Activated T-cell treated with anti-CD3 and anti-CD28 coated beads, Interleukin-2, amount 50 U/mL, for 4 hours (primary cell): ENCODE measurements at places on chromosomes 2 and 18. TPM values are rescaled to one million over a fixed set of nuclear protein-coding genes. Genes with fewer than 3 reads are reported as not detected.

GRCh38 chr2:148875387-148876051 lies 492 bp downstream of the KIF5C start:
- DNase-seq = no peak

The CCDC121 gene
- total RNA-seq = 0.25 TPM

The RIT2 gene
- not detected for total RNA-seq

GRCh38 chr2:239271882-239272281 lies 128.9 kb downstream of the HDAC4 start:
- no peak for DNase-seq

The RBKS gene
- total RNA-seq = 1.6 TPM

The ACADL gene
- total RNA-seq = not detected

DNA sequence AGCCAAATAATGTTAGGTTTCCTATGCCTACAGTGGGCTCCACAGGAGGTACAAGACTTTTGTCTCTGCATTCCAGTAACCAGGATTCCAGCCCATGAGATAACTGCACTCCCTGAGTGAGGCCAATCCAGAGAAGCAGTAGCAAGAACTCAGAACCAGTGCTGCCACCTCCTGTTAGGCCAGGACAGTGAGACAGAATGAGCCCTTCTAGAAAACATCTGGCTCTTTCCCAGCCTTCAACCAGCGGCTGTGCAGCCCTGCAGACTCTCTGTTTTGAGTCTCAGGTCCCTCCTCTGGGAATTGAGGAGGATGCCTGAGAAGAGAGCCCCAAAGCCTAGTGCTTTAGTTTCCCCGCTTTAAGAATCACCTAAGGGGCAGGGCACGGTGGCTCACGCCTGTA lies 44.2 kb downstream of the ARID5A start:
- DNase-seq = no peak

DNA sequence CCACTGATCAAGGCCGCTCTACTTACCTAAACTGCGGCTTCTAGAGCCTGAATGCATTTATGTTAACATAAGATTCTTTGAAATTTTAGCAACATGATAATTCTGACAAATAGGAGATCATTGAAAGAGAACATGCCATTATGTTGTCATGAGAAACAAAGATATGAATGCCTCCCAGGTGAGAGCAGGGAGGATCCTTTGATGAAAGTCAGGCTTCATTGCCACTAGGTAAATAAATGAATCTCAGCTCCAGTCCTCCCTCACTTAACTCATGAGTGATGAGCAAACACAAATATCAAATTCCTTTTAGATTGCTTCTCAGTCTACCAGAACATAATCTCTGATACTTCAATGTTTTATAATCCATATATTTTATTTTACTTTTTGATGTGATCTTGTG lies 463.2 kb upstream of the CDH7 start:
- DNase-seq = no peak

DNA sequence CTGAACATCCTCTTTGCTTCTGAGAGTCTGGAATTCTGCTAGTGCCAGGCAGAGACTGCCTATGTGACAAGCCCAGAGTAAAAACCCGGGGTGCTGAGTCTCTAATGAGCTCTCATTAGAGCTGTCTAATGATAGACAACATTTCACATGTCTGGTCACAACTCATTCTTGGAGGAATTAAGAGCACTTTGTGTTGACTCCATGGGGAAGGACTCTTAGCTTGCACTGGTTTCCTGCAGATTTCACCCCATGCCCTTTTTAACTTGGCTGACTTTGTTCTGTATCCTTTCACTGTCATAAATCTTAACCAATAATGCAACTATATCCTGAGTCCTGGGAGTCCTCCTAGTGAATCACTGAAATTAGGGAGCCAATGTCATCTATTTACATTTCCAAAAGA lies 33.5 kb downstream of the FBXO15 start:
- no peak for DNase-seq

- no peak for DNase-seq
Measured at GRCh38 chr18:59564561-59564960, 132.7 kb downstream of the CCBE1 start.

The PSMA8 gene
- total RNA-seq = 1.0 TPM

GRCh38 chr18:23827681-23828080 lies 138.4 kb downstream of the LAMA3 start:
- DNase-seq = no peak

DNA sequence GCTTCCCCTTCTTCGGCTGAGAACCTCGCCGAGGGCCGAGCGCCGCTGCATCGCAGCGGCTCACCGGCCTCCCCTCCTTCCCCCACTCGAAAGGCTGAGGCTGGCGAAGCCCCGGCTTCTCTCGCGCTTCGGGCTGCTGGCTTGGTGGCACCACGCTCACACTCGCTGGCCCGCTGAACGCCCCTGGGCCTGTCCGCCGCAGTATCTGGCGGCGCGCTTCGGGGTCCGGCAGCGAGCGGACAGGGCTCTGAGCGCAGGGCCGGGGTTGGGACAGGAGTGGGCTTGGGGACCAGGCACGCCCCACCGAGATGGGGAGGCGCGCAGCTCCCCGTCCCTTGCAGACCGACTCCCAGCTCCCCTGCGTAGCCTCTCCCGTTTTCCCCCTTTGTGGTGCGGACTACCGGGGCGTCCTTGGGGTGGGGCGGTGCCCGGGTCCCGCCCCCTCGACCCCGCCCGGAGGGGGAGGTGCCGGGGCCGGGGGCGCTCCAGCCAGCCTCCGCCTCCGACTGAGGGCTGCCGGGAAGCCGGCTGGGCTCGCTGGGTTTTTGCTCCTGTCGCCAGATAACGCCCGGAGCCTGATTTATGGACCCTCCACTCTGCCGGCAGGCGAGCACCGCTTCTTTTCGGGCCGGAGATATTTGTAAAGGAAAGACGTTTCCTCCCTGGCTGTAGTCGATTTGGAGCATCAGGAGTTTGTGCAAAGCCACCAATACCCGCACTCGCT lies 3.8 kb downstream of the GBX2 start:
- no peak for DNase-seq

GRCh38 chr18:38198526-38198925 lies 632.9 kb upstream of the CELF4 start:
- DNase-seq = no peak

GRCh38 chr2:118644190-118644589 lies 203.3 kb downstream of the EN1 start:
- no peak for DNase-seq

The UGT1A5 gene
- not detected for total RNA-seq

The CAPN14 gene
- 0.10 TPM for total RNA-seq

DNA sequence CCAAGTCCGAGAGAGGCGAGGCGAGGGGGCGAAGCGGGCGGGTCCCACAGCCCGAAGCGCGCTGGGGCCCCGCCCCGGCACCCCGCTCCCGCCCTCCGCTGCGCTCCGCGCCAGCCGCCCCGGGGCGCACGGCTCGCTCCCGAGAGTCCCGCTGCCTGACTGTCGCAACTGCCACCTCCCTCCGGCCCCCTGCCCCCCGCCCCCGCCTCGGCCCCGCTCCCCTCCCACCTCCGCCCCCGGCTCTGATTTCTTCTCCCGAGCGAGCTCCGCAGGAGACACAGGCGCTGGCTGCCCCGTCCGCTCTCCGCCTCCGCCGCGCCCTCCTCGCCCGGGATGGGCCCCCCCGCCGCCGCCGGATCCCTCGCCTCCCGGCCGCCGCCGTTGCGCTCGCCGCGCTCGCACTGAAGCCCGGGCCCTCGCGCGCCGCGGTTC lies at the start of gene WNT6:
Gene WNT6, plus strand, starts transcription at position 250 of the 432 bp plus-strand sequence. CDS start 233 bp downstream, outside the sequence.
- no peak for DNase-seq

GRCh38 chr2:62089658-62090057 lies 106.3 kb upstream of the B3GNT2 start:
- DNase-seq = no peak

DNA sequence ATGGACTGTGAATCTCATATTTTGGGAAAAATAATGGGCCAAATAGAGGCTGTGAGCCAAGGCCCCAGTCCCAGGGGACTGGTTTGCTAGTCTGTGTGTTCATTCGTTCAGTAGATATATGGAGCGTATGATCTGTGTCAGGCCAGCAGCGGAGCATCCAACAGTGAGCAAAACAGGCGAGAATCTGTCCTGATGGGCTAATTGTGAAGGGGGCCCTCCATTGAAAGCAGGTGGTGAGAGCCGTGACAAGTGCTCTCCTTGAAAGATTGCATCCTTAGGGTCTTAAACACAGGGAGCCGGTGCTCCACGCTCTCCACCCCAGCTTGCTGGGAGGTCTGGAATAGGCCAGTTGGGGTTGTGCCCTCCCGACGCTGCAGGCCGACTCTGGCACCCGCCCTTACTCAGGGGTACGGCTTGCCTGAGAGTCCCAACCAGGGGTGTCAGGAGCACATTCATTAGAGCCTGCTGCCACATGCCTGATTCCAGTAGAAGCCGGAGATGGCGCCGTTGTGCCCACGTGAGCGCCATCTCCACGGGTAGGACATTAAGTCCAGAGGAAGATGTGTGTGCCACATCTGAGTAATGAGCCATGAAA lies 213.3 kb downstream of the SH3RF3 start:
- DNase-seq = no peak

The AOX1 gene
- 1.0 TPM for total RNA-seq
